ENCODE measurements at places on chromosomes 2 and 18.

GRCh38 chr2:200738590-200738989 lies 73.1 kb upstream of the BZW1 start:
- no peak for DNase-seq

- no peak for DNase-seq
These were observed 713.5 kb downstream of the LRP1B start for GRCh38 chr2:141417246-141417797.

- no peak for DNase-seq
These were observed 267.9 kb upstream of the TNP1 start for GRCh38 chr2:217127744-217128143.

DNA sequence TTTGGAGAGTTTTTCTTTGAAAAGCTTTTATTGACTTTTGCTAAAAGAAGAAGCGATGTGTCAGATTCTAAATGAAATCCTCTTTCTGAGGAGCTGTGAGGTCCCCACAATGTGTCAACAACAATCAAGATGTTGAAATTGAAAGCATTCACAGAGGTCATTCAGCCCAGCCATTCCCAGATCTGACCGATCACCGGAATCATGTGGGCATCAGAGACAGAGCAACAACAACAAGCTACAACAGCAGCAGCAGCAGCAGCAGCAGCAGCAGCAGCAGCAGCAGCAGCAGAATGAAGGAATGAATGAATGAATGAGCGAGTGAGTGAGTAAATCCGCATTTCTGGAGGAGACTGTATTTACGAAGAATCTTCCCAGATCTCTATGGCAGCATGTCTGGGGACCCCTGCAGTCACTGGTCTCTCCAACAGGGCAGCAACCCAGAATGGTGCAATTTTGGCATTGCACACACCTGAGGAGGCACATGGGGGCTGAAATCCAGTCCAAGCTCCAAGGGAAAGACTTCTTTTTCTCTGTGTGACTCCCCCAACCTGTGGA lies 299.0 kb downstream of the MYCN start:
- no peak for DNase-seq

DNA sequence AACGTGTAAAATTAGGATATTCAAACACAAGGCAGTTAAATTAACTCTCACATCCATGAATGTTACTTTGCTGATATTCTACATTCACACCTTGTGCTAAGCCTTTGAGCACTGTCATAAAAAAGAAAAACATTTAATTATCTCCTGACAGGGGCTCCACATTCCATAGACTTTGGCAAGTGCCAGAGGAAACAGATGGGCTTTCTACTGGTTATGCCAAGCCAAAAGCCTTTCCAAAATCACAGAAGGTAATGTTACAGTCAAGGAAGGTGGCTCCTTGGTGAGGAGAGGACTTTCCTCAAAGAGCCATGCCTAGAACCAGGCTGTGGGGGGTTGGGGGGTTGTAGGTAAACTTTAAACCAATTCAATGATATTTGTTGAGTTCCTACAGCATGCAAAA lies 12.4 kb downstream of the MYO5B start:
- no peak for DNase-seq

- DNase-seq, result no peak
These were observed 58.3 kb downstream of the CIB4 start for GRCh38 chr2:26582890-26583289.

GRCh38 chr18:61991201-61991600 lies 98.4 kb upstream of the RNF152 start:
- no peak for DNase-seq

DNA sequence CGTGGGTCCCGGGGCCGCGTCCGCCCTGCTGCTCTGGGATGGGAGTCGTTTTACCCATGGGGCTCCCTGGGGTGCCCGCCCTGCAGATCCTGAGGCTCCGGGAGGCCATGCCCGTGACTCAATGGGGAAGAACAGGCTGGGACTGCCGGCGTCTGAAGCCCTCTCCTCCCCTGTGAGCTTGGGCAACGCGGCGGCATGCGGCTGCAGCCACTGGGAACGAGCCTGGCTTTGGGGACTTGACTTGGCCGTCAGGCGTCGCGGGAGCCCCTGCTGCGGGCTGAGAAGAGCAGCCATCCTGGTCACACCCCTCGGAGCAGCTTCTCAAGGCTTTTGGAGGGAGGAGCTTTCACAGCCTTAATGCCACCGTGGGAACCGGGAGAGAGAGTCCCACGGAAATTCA lies 126.9 kb upstream of the CTDP1 start:
- no peak for DNase-seq

GRCh38 chr18:48391868-48392267 lies 17.3 kb downstream of the ZBTB7C start:
- DNase-seq, result no peak

- no peak for DNase-seq
These were observed 246.8 kb downstream of the RAD51AP2 start for GRCh38 chr2:17271416-17271815.

DNA sequence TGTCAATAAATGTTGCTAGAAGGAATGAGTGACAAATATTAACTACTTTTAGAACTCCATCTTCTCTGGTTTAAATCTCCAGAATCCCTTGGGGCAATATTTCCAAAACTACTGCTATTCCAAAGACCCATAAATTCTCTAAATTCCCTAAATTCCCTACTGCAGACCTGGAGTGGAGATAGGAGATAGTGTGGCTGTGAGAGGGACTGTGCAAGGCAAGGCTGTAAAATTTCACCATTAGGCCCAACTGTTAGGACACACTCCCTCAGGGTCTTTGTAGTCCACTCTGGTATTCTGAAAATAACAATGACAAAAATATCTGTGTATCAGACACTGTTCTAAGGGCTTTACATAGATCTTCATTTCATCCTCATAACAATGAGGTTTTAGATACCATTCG lies 67.9 kb downstream of the MYL12B start:
- no peak for DNase-seq

DNA sequence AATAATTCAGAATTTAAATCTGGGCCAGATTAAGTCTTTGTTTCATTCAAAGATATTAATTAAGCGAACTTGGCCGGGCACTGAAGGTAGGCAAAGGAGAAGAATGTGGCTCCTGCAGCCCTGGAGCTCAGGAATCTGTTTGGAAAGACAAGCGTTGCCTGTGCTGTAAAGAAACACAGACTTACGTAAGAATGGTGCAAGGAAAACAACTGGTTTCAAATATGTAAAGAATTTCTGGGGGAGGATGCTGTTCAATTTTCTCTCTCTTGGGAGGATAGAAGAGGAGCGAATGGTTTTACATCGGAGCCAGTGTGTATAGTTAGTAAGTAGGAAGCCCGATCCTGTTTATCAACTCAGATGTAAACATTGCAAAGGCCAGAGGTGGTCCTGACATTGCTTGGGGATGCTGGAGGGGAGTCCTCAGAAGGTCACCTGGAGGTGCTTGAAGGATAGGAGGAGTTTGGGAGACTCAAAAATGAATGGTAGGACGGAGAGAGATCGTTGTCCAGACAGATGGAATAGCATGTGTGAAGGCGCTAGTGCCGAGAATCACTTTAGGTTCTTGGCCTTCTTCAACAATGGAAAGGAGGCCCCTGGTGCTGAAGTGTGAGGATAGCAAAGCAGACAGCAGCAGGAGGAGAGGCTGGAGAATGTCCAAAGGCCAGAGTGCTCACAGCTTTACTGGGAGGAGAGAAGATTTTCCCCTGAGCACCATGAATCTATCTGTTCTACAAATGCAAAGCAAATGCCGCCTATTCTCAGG lies 456.1 kb downstream of the LPIN1 start:
- no peak for DNase-seq

DNA sequence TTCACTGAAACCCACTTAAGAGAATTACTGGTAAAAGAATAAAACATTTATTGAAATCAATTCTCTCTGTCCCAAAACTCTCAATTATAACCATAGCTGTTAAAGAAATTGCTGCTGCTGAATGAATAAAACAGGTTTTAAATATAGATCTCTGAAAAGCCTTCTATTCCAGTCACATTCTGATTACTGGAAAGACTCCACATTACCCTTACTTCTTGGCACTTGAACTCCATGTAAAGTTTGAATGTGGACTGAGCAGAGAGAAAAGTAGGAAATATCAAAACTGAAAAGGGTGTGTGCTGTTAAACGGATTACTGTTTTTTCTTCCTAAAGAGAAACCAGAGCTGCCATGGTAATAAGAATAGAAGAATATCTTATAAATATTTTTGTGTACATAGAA lies 655.3 kb upstream of the SETBP1 start:
- DNase-seq, result no peak

GRCh38 chr2:129656081-129656598 lies 323.3 kb upstream of the RAB6C start:
- no peak for DNase-seq

DNA sequence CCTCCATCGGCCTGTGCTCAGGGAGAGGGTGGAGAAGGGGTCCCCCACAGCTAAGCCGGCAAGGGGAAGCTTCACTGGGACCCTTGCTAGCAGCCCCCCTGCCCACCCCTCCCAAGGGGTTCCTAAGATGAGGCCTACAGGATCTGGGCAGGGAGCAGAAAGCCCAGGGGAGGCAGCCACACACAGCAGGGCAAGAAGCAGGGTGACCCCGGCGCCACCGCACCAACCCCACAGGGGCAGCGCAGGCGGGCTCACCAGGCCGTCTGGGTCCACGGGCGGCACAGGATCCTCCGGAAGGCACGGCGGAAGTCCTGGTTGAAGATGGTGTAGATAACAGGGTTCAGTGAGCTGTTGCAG lies 1.8 kb downstream of the ADRA2B start:
- DNase-seq, result no peak

DNA sequence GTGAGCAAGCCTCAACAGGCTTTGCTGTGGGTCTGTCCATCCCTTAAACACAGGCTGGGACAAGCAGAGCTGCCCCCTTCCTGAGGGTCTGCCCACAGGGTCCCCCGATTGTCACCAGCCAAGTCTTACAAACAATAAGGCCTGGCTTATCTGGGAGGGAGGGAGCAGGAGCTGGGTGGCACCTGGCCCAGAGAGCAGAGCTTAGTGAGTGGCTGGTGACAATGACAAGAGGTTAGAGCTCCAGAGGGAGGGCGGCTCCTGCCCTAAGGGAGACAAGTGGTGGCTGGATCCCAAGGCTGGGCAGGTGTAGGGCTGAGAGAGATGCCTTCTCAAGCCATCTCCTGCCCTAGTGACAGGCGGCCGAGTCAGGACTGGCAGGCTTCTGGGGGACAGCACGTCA lies 125.5 kb downstream of the KLHL29 start:
- no peak for DNase-seq

- no peak for DNase-seq
These were observed 25.8 kb upstream of the DTNB start for GRCh38 chr2:25699216-25699615.

GRCh38 chr2:219510512-219511135 lies 3.7 kb upstream of the ASIC4 start:
- DNase-seq, result no peak

GRCh38 chr18:54555286-54555685 lies 35.8 kb upstream of the DYNAP start:
- DNase-seq, result no peak

GRCh38 chr2:58730764-58731487 lies 489.8 kb upstream of the FANCL start:
- no peak for DNase-seq

DNA sequence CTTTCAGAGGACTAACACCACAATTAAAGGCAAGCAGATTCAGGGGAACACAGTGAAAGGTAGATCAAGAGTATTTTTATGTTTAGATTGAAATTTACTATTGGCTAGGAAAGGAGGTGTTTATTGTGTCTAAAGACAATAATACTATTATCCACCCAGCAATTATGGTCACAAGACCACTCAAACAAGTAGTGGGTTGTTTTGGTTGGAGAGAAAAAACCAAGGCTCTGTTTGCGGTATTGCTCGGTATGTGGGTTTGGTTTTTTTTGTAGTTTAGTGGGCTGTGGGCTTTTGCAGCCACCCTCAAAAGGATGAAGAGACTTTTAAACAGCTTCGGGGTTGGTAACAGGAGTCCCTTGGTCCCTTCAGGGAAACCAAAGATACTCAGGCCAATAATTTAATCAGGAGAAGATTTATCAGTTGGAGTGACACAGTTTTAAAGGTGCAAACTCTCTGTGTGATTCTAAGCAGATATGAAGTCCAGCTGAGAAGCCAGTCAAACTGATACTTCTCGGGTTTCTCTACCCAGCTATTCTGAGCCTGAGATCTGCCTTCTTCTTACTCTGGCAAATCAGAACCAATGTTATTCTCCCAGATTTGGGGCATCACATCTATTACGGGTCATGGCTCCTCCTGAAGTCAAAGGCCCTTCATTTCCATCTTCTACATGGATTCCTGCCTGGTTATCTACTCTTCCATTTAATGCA lies 55.3 kb downstream of the DCC start:
- no peak for DNase-seq

DNA sequence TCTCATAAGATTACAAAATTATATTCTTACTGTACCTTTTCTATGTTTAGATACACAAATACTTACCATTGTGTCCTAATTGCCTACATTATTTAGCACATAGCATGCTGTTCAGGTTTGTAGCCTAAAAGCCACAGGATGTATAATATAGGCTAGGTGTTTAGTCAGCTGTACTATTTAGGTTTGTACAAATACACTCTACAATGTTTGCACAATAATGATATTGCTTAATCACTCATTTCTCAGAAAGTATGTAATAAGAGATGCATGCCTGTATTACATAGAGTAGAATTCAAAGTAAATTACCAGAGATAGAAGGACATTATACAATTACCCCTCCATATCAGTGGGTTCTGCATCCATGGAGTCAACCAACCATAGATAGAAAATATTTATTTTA lies 201.1 kb upstream of the COL3A1 start:
- no peak for DNase-seq

DNA sequence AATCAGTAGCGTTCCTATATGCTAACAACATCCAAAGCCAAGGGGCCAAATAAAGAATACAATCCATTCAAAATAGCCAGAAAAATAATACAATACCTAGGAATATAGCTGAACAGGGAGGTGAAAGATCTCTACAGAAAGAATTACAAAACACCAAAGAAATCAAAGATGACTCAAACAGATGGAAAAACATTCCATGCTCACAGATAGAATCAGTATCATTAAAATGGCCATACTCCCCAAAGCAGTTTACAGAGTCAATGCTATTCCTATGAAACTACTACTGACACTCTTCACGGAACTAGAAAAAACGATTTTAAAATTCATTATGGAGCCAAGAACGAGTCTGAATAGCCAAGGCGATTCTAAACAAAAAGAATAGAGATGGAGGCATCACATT lies 57.4 kb downstream of the CCBE1 start:
- DNase-seq, result no peak

GRCh38 chr2:132929786-132930185 lies 259.8 kb upstream of the LYPD1 start:
- DNase-seq, result no peak

- DNase-seq, result no peak
These were observed 15.6 kb upstream of the OTOF start for GRCh38 chr2:26493566-26493965.

- no peak for DNase-seq
These were observed 562.8 kb downstream of the TNS1 start for GRCh38 chr2:217440000-217440399.

- no peak for DNase-seq
These were observed at the start of gene SIX3 for GRCh38 chr2:44941551-44942234. Gene SIX3 (plus strand): TSS chr2:44941702. CDS start chr2:44942105, 403 bp downstream.

- DNase-seq, result no peak
These were observed 18.8 kb upstream of the FOSL2 start for GRCh38 chr2:28373854-28374253.

Data from stimulated activated CD8-positive, alpha-beta memory T cell treated with anti-CD3 and anti-CD28 coated beads, Interleukin-12 subunit alpha, Interleukin-12 subunit beta, amount 100 ng/mL, for 1 hour (primary cell).